ENCODE measurements at places on chromosomes 6 and 20.
A peak's percentile ranks its signal among the peaks of the same experiment; 100 is the strongest.

- DNase-seq = no peak
Observed at GRCh38 chr6:67210450-67210849, 1424.6 kb upstream of the ADGRB3 start.

DNA sequence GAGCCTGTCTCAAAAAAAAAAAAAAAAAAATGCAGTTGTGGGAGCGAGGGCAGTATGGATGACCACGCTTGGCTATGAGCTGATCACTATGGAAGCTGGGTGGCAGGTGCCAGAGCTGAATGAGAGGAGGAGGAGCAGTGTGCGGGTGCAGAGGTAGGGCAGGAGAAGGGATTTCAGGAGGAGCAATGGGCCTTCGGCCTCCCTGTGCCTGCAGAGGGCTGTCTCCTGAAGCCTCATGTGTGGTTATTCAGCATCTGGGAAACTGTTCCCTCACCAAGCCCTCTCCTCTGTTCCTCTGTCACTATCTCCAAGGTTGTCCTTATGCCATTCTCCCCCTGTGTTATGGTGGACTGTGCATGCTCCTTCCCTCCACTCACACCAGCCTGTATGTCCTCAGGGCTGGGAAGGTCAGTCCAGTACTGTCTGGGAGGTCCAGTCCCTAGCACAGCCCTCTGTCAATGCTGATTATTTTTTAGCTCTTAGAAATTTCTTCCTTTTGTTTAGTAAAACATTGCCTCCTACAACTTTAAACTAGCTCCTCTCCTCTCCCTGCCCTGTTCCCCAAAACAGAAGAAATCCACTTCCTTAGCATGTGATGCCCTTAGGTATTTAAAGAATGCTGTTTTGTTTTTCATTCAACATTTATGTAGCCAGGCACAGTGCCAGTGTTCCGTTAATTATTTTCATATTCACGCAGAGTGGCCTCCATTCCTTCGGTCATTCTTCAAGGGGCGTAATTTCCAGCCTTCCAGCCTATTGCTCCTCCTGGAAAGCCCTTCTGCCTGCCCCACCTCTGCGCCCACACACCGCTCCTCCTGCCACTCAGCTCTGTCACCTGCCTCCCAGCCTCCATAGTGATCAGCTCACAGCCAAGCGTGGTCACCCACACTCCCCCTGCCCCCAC is 48.9 kb downstream of the CNBD2 start:
- no peak for DNase-seq

DNA sequence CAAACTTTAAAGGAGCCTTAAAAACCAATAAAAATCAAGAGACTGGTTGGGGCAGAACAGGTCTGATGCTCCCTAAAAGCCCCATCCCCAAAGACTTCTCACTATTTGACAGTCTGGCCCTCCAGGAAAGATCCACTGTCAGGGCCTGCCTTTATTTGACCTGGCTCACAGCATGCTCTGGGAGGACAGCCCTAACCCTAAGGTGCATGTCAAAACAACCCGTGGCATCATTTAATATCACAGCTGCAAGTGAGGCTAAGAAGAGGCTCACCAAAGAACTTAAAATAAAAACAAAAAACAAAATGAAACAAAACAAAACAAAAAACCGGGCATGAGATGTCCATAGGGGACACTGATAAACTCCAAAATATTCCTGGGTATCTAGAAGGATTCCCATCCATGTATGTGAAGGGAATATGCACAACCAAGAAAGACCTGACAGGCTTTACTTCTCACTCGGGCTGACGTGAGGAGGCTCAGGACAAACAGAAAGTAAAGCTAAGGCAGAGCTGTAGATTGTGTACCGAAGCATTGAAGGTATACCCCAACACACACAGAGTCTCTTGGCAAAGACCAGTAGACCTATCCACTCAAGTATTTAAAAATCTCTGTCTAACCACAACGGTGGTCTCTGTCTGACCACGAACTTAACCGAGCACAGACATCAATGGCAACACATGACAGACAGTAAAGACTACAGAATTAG is 57.3 kb downstream of the AHI1 start:
- DNase-seq = peak; percentile 11

- DNase-seq = peak; percentile 75
Observed at GRCh38 chr6:33426590-33427511, 7.0 kb downstream of the SYNGAP1 start.

GRCh38 chr6:62202078-62202477 is 83.9 kb downstream of the KHDRBS2 start:
- no peak for DNase-seq

DNA sequence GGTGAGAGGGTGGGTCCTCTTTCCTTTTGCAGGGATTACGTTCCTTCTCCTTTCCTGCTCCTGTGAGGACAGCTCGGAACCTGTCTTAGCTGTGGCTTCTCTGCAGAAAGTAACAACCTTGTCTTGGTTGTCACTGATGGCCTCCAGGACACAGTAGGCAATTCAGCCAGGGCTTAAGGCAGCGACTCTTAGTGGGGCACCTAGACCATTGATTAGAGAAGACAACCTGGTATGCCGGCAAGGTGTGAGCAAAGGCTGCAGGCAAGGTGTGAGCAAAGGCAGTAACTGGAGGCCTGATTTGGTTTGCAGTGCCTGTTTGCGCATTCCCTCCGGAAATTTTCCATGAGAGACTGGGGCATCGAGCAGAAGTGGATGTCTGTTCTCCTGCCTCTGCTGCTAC is 37.6 kb downstream of the DYNLT1 start:
- no peak for DNase-seq

DNA sequence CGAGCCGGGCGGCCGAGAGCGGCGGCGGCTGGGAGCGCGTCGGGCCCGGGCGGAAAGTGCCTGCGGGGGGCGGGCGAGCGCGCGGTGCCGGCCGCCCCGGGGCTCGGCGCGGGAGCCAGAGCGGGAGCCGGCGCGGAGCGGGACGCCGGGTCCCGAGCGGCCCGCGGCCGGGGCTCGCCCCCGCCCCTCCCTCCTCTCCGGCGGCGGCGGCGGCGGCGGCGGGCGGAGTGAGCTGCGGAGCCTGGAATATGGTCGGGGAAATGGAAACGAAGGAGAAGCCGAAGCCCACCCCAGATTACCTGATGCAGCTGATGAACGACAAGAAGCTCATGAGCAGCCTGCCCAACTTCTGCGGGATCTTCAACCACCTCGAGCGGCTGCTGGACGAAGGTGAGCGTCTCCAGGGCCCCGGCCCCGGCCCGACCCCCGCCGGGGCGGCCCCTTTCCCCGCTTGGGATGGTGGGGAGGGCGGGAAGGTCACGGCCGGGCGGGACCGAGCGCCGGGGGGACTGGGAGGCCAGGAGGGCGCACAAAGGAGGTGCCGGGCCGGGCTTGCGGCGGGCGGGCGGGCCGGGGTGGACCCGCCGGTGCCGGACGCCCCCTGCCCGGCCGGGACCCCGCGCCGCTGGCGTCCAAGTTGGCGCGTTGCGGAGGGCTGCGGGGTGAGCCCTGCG is 565 bp downstream of the QKI start:
- DNase-seq = no peak

GRCh38 chr20:63194797-63195173 is 21.1 kb downstream of the YTHDF1 start:
- no peak for DNase-seq

DNA sequence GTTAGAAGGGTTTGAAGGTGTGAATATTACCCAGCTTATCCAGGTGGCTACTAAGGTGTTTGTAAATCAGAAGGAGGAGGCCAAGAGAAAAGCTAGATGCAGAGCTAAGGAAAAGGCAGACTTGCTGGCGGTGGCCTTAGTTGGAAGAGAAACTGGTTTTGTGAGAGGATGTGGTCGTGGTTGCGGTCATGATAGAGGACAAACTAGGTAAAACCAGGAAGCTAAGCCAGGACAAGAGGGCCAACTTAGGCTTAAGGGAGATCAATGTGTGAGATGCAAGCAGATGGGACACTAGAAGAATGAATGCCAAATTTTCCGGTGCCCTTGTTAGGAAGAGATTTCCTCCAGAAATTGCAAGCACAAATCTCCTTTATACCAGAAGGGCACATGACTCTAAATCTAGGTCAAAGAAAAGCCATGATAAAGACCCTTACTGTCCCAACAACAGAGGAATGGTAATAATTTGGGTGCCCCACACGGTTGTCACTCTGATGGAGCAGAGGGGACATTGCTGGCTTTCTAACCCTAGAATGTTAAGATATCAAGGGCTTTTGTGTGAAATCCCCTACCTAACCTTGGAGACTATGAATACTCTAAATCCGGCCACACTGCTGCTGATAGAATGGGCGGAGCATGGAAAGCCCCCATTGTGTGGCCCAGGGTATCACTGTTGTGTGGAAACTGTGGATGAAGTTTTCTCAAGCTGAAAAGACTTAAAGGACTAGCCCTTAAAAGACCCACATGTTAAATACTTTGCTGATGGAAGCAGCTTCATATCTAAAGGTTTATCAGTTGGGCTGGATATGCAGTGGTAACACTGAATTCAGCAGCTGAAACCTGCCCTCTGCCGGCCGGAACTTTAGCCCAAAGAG is 7.8 kb downstream of the IL22RA2 start:
- peak; percentile 43 for DNase-seq

- DNase-seq = no peak
Observed at GRCh38 chr6:110620065-110620464, 143.7 kb upstream of the SLC22A16 start.

DNA sequence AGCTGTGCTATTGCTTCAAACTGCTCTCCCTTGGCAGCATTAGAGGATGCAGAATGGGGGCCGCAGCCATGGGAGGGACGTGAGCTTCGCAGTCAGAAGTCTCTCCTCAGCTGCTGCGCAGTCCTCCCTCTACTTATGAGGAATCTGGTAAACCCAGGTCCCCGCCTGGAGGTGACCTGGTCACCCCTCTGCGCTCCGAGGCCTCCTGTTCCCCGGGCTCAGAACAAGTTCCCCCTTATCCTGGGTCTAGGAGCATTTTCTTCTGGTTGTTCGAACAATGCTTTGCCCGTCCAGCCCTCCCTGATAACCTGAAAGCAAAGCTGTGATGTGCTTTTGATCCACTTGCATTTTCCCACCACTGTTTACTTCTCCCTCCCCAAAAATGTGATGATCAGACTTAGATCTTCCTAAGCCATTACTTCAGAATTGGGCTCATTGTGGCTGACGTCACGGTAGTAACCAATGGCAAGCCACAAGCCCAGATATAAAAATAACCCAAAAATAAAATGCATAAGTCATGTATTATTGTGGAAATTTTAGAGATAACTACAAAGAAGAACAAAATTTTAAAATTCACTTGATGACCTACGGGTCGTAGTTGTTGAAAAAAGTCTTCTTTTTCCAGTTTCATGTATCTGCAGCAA is 80.7 kb downstream of the SERAC1 start:
- DNase-seq = no peak

DNA sequence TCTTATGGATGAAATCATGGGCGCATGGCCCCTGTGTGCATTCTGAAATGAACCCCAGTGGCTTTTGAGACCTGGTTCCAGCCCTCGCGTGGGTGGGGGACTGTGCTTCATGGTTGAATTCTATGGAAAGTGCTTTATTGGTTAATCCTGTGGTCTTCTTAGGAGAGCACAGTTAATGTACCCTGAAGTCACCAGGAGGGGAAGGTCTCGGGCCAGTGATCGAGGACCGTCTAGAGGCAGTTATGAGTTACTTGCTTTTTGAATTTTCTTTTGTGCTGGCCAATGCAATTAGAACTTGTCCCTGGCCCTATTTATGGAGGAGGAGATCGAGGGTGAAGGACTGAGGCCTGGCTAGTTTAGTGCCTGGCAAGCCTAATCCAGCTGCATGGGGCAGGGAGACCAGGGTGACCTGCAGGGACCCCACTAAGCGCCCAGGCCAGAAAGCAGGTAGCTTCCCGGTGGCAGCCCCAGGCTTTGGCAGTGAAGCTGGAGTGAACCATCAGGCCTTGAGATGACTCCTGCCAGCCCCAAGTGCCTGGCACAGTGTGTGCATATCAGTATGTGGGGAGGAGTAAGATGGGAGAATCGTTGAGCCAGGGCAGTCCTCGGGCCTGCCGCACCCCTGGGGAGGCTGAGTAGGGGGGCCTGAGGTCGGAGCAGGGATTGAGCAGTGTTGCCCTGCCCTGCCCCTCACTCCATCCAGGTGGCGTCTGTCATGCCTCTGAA is 144.6 kb upstream of the RNF24 start:
- DNase-seq = no peak

DNA sequence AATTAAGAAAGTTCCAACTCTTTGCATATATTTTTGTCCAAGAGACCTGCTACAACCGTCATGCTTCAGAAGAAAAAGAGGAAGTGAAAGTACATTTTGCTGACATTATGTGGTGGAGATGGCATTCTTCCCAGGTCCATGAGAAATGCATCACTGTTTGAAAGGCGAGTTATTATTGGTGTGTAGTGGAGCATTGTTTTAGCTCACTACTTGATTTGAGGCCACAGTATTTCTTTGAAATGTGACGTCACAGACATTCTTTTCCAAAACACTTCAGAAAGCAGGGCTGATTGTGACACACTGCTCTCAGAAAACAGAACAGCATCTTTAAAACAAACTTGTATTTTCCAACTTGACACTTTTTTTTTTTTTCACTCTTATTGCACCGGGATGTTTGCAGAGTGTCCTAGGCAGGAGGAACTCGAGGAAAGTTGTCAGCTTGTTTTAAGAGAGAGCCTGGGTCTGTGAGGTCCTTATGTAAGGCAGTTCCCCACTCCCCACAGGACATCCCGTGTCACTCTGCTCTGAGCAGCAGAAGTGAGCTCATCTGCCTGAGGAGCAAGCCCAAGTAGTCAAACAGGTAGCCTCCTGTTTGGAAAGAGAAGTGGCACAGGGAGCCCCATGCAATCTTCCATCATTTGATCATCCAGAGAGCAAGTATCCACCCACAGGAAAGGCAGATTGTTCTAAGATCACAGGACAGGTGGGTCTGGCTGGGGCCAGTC is 1.1 kb downstream of the SPTLC3 start:
- DNase-seq = peak; percentile 12

DNA sequence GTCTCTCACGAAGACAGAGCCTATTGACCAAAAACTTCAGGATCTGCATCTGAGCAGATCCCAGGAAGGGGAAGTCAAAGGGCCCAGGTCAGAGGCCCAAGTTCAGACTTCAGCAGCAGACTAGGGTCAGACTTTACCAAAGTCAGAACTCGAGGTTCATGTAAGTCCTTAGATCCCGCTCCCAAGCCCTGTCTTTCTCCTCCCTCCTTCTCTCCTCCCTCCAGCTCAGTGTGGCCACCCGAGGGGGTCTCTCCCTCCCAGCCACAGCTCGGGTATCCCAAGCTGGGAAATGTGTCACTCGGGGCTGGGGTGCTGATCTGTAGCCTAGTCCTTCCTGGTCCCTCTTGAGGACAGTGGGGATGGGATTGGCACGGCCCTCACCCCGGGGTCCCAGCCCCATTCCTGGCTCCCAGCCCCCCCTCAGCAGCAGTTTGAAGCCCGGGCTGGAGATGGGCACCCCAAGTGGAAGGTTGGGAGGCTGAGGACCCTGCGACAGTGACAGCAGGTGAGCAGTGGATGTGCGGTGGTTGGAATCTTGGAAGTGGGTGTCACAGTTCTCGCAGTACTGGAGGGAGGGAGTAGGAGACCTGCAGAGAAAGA is 1.6 kb upstream of the C6orf47 start:
- no peak for DNase-seq
